Central memory CD8-positive, alpha-beta T cell (primary cell): ENCODE measurements at places on chromosomes 4 and X.

DNA sequence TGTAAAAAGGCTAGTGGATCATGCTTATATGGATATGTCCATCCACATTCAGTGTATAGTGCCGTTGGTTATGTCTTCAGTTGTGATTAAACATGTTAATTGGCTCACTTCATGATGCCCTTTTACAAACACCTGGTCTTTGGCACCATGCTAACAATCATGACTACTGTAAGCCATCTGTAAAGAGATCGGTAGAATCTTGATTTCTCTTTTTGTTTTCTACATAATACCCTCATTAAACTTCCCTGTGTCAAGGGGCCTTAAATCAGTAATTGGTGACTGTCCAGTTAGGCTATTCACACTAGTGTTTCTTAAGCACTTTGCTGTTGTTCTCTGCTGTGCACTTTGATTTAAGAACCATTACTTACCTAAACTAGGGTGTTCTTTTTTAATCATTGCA, 475.2 kb downstream of the RPA4 start:
- H3K4me1 ChIP-seq, result no peaks in the 10 kb centered on the region
- no peak overlapping the region for H3K4me3 ChIP-seq
- H3K27ac ChIP-seq, result no peak overlapping the region
- no peak for DNase-seq

- DNase-seq, result no peak
- H3K27ac ChIP-seq, result no peak overlapping the region
- no peaks in the 10 kb centered on the region for H3K4me1 ChIP-seq
- H3K27me3 ChIP-seq, result no peaks in the 10 kb centered on the region
Measured at GRCh38 chr4:158858410-158859199, 89.8 kb downstream of the FNIP2 start.

GRCh38 chr4:40058854-40059253, 2.2 kb downstream of the N4BP2 start:
- H3K27me3 ChIP-seq, result no peaks in the 10 kb centered on the region
- no peak overlapping the region for H3K27ac ChIP-seq
- H3K4me3 ChIP-seq, result peak overlapping the region; percentile 50
- peaks cover 33% of the 10 kb centered on the region for H3K36me3 ChIP-seq
- H3K4me1 ChIP-seq, result peaks cover 41% of the 10 kb centered on the region
- DNase-seq, result no peak

GRCh38 chrX:134718105-134718965, 60.1 kb upstream of the PLAC1 start:
- no peak overlapping the region for H3K4me3 ChIP-seq
- DNase-seq, result no peak
- H3K36me3 ChIP-seq, result no peaks in the 10 kb centered on the region
- H3K27me3 ChIP-seq, result peaks cover 1% of the 10 kb centered on the region
- H3K27ac ChIP-seq, result no peak overlapping the region

DNA sequence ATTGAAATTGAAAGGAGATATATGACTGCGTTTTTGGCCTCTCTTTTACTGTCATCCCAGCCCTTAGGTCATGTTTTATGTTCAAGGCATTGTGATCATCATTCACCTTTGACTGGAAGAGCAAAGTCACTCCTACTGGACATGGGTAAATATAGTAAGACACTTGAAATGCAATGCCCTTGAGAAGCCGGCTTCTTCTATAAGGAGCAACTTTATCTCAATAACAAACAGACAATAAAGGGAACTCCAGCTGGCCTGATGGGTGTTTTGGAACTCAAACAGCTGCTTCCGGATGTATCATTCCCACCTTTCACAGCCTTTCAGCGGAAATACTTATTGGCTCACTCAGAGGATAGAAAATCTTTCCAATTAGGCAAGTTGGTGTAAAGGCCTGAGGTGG, 65.1 kb upstream of the C4orf54 start:
- no peak overlapping the region for H3K27ac ChIP-seq
- peaks cover 4% of the 10 kb centered on the region for H3K4me1 ChIP-seq
- peaks cover 12% of the 10 kb centered on the region for H3K27me3 ChIP-seq
- DNase-seq, result no peak

GRCh38 chr4:13627178-13627605, 333 bp downstream of the BOD1L1 start:
- H3K27ac ChIP-seq, result peak overlapping the region; percentile 98
- peaks cover 36% of the 10 kb centered on the region for H3K4me1 ChIP-seq
- H3K36me3 ChIP-seq, result peaks cover 13% of the 10 kb centered on the region
- DNase-seq, result peak; percentile 15
- peak overlapping the region; percentile 95 for H3K4me3 ChIP-seq

DNA sequence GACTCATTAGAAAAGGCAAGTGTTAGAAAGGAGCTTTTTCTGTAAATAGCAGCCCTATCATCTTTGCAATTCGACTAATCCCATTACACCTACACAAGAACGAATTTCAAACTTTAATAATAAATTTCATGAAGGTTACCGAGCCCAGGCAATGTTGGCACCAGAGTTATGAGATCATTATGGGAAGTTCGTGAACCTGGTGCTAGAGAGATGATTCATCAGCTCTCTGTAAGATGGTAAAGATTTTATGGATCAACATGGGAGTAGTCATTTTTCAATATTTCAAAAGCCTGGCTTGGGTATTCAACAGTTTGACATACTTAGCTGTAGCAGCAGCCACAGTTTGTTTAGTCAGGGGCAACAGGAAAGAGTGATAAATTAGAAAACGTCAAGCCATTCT, 35.8 kb downstream of the AMELX start:
- no peaks in the 10 kb centered on the region for H3K36me3 ChIP-seq
- H3K4me3 ChIP-seq, result no peak overlapping the region
- no peak overlapping the region for H3K27ac ChIP-seq
- no peaks in the 10 kb centered on the region for H3K4me1 ChIP-seq
- DNase-seq, result no peak

DNA sequence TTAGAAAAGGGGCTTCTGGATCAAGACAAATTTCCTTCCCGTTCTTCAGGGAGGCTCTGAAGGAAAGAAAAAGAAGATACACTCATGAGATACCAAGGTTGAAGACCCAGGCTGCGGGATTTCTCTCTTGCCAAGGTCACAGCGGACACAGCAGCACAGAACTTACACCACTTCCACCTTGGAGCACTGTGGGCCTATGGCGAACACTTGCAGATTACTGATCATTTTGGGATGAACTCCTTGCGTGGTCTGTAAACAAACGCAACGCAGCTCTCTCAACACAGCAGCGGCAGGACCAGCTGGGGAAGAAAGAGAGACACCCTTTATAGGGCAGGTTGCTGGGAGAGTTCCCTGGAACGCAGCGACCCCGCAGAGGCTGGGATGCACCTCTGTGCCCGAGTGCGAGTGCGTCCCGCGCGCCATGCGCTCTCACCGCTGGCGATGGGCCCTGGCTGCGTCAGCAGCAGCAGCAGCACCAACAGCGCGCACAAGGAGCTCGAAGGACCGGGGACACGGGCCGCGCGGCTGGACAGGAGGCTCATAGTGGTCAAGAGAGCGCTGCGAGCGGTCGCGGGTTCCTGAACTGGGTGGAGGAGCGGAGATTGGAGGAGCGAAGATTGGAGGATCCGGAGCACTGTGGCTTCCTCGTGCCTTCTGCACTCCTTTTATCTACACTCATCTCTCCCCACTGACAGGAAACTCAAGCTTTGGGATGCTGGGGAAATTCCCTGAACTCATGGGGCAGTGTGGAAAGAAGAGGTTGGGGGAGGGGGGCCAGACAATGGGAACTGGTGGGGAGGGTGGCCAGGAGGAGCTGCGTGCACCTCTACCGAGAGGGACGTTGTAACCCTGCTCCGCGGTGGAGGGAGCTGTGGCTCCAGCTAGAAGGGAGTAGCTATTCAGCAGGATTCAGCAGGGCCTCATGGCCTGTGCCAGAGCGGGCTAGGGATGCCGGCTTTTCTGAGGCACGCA, at the start of gene CXCL5:
CXCL5 (minus strand) TSS at position 638 of the 972 bp plus-strand sequence; CDS start at position 542, 96 bp downstream.
- H3K27me3 ChIP-seq, result no peaks in the 10 kb centered on the region
- no peaks in the 10 kb centered on the region for H3K36me3 ChIP-seq
- no peak for DNase-seq
- H3K4me3 ChIP-seq, result no peak within 1 kb of the TSS

DNA sequence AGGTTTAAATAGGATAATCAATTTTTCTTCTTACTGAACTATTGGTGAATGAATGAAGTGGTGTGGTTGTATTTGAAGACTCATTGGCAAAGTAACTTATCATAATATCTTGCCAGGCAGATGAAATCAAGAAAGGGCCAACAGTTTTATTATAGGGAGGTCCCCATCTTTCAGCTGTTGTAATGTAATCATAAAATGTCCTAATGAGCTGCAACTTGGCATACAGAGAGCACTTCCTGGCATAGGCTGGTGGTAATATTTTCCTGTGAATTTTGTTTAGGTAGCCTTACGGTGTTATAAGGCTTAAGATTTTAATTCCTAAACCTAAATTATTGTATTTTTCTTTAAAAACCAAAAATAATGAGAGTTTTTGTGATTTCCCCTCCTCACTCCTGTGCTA, 17.5 kb downstream of the FHIP1A start:
- no peaks in the 10 kb centered on the region for H3K36me3 ChIP-seq
- no peak overlapping the region for H3K27ac ChIP-seq
- no peak overlapping the region for H3K4me3 ChIP-seq
- H3K4me1 ChIP-seq, result no peaks in the 10 kb centered on the region
- peaks cover 59% of the 10 kb centered on the region for H3K27me3 ChIP-seq

GRCh38 chrX:44106864-44107263, 133.7 kb upstream of the NDP start:
- no peaks in the 10 kb centered on the region for H3K27me3 ChIP-seq
- peak overlapping the region; percentile 11 for H3K27ac ChIP-seq
- no peaks in the 10 kb centered on the region for H3K36me3 ChIP-seq

- no peak overlapping the region for H3K4me3 ChIP-seq
- H3K4me1 ChIP-seq, result no peaks in the 10 kb centered on the region
- DNase-seq, result no peak
- no peaks in the 10 kb centered on the region for H3K36me3 ChIP-seq
Measured at GRCh38 chr4:54371173-54371572, 142.1 kb downstream of the PDGFRA start.

DNA sequence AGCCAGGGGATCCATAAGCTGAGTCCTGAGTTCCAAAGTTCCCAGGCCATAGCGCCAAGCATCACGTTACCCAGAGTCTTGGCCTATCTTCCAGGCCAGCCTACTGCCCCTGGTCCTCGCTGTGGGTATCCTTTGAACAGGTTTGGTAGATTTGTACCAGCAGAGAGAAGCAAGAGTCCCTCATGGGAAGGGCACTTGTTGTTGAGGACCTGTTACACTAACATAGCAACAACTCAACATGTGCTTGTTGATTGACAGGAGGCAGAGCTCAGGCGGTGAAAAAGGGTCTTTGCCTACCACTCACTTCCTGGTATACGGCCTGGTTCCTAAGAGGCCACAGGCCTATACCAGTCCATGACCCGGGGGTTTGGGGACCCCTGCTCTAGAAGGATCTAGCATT, 138.4 kb downstream of the RASL11B start:
- H3K36me3 ChIP-seq, result peaks cover 2% of the 10 kb centered on the region
- no peak overlapping the region for H3K27ac ChIP-seq
- H3K4me1 ChIP-seq, result peaks cover 5% of the 10 kb centered on the region
- H3K4me3 ChIP-seq, result no peak overlapping the region
- H3K27me3 ChIP-seq, result no peaks in the 10 kb centered on the region

GRCh38 chr4:92733231-92733630, 429.5 kb downstream of the GRID2 start:
- H3K4me1 ChIP-seq, result no peaks in the 10 kb centered on the region
- no peaks in the 10 kb centered on the region for H3K27me3 ChIP-seq
- H3K36me3 ChIP-seq, result no peaks in the 10 kb centered on the region
- no peak overlapping the region for H3K4me3 ChIP-seq
- H3K27ac ChIP-seq, result no peak overlapping the region
- no peak for DNase-seq

- H3K27ac ChIP-seq, result no peak overlapping the region
- no peaks in the 10 kb centered on the region for H3K27me3 ChIP-seq
- no peaks in the 10 kb centered on the region for H3K36me3 ChIP-seq
- no peak overlapping the region for H3K4me3 ChIP-seq
- no peak for DNase-seq
Measured at GRCh38 chr4:164087733-164088132, 593.2 kb downstream of the TMA16 start.

GRCh38 chrX:15546745-15547144, 46.1 kb downstream of the BMX start:
- no peak overlapping the region for H3K4me3 ChIP-seq
- no peak overlapping the region for H3K27ac ChIP-seq
- H3K4me1 ChIP-seq, result no peaks in the 10 kb centered on the region
- H3K36me3 ChIP-seq, result no peaks in the 10 kb centered on the region

GRCh38 chr4:140252141-140252741, 98.3 kb upstream of the MAML3 start:
- no peaks in the 10 kb centered on the region for H3K36me3 ChIP-seq
- no peak overlapping the region for H3K27ac ChIP-seq
- peaks cover 66% of the 10 kb centered on the region for H3K27me3 ChIP-seq
- peaks cover 5% of the 10 kb centered on the region for H3K4me1 ChIP-seq

- H3K4me1 ChIP-seq, result peaks cover 6% of the 10 kb centered on the region
- H3K27ac ChIP-seq, result no peak overlapping the region
- H3K27me3 ChIP-seq, result no peaks in the 10 kb centered on the region
- H3K36me3 ChIP-seq, result no peaks in the 10 kb centered on the region
- no peak overlapping the region for H3K4me3 ChIP-seq
Measured at GRCh38 chr4:147768113-147768512, 36.2 kb downstream of the ARHGAP10 start.

GRCh38 chrX:9867753-9868152, 81.5 kb downstream of the SHROOM2 start:
- peaks cover 2% of the 10 kb centered on the region for H3K36me3 ChIP-seq
- no peak overlapping the region for H3K27ac ChIP-seq
- DNase-seq, result no peak
- H3K27me3 ChIP-seq, result peaks cover 15% of the 10 kb centered on the region
- no peak overlapping the region for H3K4me3 ChIP-seq
- no peaks in the 10 kb centered on the region for H3K4me1 ChIP-seq

GRCh38 chrX:66046612-66047235, 6.8 kb upstream of the VSIG4 start:
- DNase-seq, result no peak
- H3K4me3 ChIP-seq, result peak overlapping the region; percentile 36
- no peaks in the 10 kb centered on the region for H3K27me3 ChIP-seq

DNA sequence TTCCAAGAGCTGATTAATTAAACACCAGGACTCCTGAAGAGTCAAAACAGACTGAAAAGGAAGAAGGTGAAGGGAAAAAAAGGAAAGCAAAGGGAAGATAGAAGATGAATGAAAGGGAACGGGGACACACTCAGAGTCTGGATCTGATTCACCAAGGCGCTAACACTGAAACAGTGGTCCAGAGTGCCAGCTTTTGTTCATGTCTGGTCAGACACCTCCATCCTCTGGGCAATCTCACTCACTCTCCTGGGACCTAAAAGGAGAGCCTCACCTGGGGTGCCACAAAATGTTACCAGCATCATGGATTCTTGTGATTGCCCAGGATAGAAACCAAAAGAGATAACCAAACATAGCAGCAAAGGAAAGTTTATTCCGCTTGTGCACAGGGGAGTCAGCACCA, 120.3 kb upstream of the AFF2 start:
- no peaks in the 10 kb centered on the region for H3K27me3 ChIP-seq
- DNase-seq, result no peak
- H3K36me3 ChIP-seq, result peaks cover 2% of the 10 kb centered on the region
- peak overlapping the region; percentile 83 for H3K27ac ChIP-seq
- H3K4me1 ChIP-seq, result peaks cover 17% of the 10 kb centered on the region

GRCh38 chr4:25914670-25915352, 791 bp downstream of the SMIM20 start:
- peaks cover 15% of the 10 kb centered on the region for H3K36me3 ChIP-seq
- no peak for DNase-seq
- peak overlapping the region; percentile 95 for H3K27ac ChIP-seq
- H3K27me3 ChIP-seq, result no peaks in the 10 kb centered on the region

GRCh38 chr4:80592950-80593349, 257.4 kb downstream of the CFAP299 start:
- no peaks in the 10 kb centered on the region for H3K4me1 ChIP-seq
- no peak overlapping the region for H3K4me3 ChIP-seq
- peaks cover 2% of the 10 kb centered on the region for H3K36me3 ChIP-seq
- no peak overlapping the region for H3K27ac ChIP-seq
- H3K27me3 ChIP-seq, result no peaks in the 10 kb centered on the region
